ENCODE measurements at places on chromosomes 16 and 17. TPM values are rescaled to one million over a fixed set of nuclear protein-coding genes. Genes with fewer than 3 reads are reported as not detected.

Gene RNU2-1
- total RNA-seq, result not detected

Gene LHX1
- total RNA-seq, result not detected

Gene PPY
- not detected for total RNA-seq

Gene ACE
- total RNA-seq, result 3.5 TPM

Gene CA7
- total RNA-seq, result not detected

Gene TMEM220
- total RNA-seq, result 1.2 TPM

Gene INCA1
- 0.23 TPM for total RNA-seq

Gene IRX6
- not detected for total RNA-seq

Gene ZNF287
- total RNA-seq, result 6.6 TPM

Gene ACSM5
- total RNA-seq, result not detected

Gene HAS3
- 7.6 TPM for total RNA-seq

Gene CCL14
- not detected for total RNA-seq
